ENCODE measurements at places on chromosomes 1 and 21.

DNA sequence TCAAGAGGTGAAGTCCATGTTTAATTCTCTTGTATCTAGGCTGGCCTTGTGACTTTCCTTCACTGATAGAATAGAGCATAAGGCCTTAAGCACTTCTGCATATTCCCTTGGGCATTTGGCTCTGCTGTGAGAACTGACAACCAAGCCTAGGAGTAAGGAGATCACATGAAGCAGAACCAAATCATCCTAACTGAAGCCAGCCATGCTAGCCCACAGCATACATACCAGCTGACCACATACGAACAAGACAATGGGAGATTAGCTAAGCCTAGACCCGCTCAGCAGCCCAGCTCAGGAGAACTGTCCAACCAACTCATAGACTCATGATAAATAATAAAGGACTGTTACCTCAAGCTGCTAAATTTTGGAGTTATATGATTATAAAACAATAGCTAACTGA, 114.6 kb upstream of the NEK7 start:
- DNase-seq = no peak

- DNase-seq = no peak
Measured at GRCh38 chr21:38142224-38142623, 114.6 kb upstream of the KCNJ15 start.

DNA sequence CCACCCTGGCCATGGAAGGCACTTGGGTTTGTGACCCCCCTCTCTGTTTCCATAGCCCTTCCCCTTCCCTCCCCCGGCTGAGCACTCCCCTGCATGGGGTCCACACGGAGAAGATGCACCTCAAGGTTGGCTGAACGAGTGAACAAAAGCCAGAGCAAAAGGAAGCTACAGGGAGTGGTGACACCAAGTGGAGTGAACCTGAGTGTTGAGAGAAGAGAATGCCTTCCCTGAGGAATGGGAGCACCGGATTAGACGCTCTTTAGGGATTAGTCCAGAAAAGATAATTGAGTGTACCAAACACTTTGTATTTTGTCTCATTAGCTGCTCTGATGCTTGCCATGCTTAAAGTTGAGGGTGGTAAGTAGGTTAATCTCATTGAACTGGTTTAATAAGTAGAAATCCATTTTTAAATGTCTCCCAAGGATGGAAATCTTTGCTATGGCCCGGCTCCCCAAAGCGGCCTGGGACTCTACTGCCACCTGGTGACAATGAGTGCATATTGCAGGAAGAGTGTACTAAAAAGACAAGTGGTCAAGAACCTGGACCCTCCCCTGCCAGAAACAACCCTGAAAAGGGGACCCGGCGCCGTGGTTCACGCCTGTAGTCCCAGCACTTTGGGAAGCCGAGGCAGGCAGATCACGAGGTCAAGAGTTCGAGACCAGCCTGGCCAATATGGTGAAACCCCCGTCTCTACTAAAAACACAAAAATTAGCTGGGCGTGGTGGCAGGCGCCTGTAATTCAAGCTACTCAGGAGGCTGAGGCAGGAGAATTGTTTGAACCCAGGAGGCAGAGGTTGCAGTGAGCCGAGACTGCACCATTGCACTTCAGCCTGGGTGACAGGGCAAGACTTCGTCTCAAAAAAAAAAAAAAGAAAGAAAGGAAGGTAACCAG, 150.6 kb upstream of the ZC3H12A start:
- no peak for DNase-seq

DNA sequence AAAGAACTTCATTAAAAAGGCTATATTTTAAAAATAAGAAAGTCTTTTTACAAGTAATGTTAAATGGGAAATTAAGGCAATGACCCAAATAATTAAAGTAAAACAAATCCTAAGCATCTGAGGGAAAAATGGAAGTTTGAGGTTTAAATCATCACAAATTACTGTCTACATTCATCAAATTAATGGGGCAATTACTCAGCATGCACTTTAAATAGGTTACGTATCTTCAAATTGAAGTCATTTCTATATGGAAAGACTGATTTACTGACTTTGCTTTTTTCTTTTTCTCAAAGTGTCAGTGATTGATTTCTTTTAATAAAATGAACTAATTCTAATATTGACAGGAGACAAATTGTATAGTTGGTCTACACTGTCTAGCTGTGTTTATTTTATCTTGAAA, 1452.3 kb downstream of the NCAM2 start:
- DNase-seq = no peak

DNA sequence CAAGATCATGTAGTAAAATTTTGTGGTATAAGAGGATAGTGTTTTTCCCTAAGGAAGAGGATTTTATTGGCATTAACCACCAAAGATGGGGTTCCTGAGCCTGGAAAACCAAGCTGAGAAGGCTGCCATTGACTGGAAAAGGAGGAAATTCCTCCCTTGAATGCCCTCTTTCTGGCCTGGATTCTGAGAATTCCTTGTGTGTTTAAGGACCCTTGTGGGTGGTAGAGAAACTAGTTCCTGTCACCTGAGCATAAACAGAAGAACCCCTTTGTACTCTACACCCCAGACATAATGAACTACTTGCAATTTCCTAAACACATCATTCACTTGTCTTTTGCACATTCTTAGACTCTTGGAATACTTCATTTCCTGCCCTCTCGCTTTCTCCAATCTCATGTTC, 33.1 kb upstream of the CEP350 start:
- no peak for DNase-seq

- DNase-seq = no peak
Measured at GRCh38 chr1:69077198-69077597, 490.5 kb upstream of the LRRC7 start.

DNA sequence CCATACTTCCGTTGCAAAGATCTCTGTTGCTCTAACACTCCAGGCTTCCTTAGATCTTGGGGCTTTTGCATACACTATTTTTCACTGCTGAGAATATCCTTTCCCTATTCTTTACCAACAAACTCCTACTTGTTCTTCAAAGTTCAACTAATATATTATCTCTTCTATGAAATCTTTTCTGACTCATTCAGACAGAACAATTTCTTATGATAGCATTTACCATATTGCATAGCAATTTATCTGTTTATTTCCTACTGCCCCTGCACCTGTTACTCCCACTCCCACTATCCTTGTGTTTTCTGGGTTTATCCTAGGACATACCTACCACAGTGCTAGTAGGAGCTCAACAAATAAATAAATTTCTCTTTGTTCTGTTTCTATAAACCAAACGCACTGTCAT, 11.0 kb downstream of the GADD45A start:
- no peak for DNase-seq

DNA sequence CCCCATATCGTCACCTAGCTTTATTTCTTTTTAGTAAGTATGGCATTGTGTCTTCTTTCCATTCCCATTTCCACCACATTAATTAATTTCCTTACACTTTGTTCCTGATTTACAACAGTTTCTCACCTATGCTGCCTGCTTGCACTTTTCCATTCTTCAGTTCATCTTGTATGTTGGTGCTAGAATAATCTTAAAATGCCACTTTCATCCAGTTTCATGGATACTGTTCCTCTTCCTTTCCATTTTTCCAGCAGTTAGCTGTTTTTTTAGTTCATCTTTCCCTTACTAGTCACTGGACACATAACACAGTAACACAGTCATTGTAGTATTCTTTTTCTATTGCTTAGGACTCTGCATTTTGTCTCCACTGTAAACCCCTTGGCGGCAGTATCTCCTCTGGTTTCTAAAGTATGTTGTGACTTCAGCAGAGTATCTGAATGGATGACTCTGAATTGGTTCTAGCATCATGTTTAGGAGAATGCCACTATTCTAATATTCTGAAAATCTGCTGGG, 2.1 kb downstream of the CDC7 start:
- DNase-seq = no peak

- no peak for DNase-seq
Measured at GRCh38 chr1:172941945-172942344, 108.8 kb downstream of the TNFSF18 start.
